ENCODE measurements at places on chromosomes 1 and 21.

- DNase-seq = no peak
Measured at GRCh38 chr1:220323717-220324116, 51.5 kb upstream of the RAB3GAP2 start.

DNA sequence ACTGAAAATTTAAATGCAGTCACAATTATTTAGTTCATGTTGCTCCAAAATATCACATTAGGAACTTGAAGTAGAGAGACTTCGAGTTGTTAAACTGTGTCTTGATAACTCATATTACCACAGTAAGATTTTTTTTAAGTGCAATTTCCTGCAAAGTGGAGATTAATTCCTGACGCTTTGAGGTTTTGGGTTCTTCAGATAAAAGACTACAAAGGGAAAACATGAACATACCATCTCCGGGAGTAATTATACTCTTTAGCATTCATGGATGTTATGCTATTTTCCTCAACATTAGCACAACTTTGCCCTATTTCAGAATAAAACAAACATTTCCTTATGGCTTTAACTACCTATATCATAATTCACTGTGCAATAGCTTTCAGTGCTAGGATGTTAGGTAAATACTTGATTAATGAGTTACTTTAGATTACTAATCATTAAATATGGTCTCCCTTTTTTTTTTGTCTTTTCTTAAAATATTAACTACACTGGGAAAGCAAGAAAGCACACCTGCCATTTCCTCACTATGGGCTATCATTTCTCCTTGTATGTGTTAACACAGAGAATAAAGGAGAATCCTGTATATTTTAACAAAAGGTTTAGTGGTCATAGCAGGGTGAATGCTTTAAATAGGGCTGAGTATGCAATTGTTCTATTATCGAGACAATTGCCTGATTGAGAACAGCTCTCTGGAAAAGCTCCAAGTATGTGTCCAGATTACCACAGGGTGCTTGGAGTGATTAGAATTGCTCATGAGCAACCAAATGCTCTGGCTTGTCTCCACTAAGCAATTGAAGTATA is 252.5 kb upstream of the C1orf105 start:
- DNase-seq = no peak

- DNase-seq = no peak
Measured at GRCh38 chr1:6803357-6803756, 18.1 kb downstream of the CAMTA1 start.

GRCh38 chr1:115453666-115454065 is 115.6 kb upstream of the NGF start:
- DNase-seq = no peak

- peak; percentile 30 for DNase-seq
Measured at GRCh38 chr1:112904071-112904830, 51.7 kb downstream of the SLC16A1 start.

- DNase-seq = no peak
Measured at GRCh38 chr1:247064304-247064703, 14.3 kb downstream of the ZNF670 start.

- DNase-seq = no peak
Measured at GRCh38 chr1:48864913-48865312, 88.2 kb upstream of the BEND5 start.

- DNase-seq = no peak
Measured at GRCh38 chr1:210687582-210688279, 359.0 kb downstream of the HHAT start.

- DNase-seq = no peak
Measured at GRCh38 chr1:152959801-152960451, 10.5 kb upstream of the SPRR4 start.

DNA sequence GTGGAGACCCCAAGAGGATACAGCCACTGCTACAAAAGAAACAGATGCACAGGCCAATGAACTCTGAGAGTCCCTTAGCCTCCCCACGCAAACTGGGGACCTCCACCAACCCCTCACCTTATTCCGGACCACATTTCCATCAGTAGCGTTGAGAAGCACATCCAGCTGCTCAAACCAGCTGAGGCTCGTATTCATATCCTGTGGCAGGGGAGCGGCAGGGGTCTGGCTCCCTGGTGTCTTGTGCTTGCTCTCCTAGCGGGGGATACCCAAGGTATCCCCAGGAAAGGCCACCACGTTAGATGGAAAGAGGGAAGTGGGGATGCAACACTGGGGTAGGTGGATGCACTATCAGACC is 481 bp downstream of the CCDC163 start:
- DNase-seq = no peak

GRCh38 chr1:169886931-169887330 is 6.8 kb downstream of the SCYL3 start:
- DNase-seq = no peak

- DNase-seq = no peak
Measured at GRCh38 chr1:165893507-165893906, 66.1 kb downstream of the UCK2 start.

GRCh38 chr1:13735168-13735930 is 35.4 kb downstream of the PRDM2 start:
- DNase-seq = no peak

DNA sequence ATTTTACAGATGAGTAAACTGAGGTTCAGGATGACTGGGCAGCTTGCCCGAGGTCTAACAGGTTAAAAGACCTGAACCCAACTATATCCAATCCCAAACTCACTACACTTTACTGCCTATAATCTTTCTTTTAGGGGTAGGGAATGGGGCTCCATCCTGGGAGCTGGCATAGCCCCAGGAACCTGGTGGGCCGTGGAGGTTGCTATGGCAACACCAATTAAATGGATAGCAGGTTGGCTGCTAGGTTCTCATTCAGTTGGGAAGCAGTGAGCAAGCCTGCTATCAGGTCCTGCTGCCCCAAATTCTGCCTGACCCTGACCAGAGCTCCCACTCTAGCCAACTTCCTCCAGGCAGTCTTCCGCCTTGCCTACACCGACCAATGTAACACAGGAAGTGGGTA is 40.9 kb downstream of the LRP8 start:
- no peak for DNase-seq

- DNase-seq = no peak
Measured at GRCh38 chr1:154481053-154481452, 21.0 kb upstream of the TDRD10 start.
